ENCODE measurements at places on chromosomes 4 and X. TPM values are rescaled to one million over a fixed set of nuclear protein-coding genes. Genes with fewer than 3 reads are reported as not detected.

The KLHL4 gene
- total RNA-seq, result not detected

DNA sequence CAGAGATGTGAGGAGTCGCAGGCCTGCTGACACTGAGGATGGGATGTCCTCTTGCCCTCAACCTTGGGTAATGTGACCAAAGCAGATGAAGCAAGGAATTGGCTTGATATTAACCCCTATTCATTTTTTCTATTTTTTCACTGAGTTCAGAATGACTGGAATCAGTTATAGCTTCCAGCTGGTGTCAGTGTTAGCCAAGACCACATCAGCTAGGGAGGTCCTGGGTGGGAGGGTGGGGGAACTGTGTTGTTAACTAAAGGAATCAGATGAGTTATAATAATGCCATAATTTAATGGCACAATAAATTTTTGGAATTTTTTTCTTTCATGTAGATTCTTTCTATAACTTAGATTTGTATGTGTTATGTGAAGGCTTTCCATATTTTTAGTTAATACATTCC is 91.9 kb downstream of the EGF start:
- H3K36me3 ChIP-seq, result no peaks in the 10 kb centered on the region
- H3K27ac ChIP-seq, result no peak overlapping the region
- H3K27me3 ChIP-seq, result no peaks in the 10 kb centered on the region
- H3K4me1 ChIP-seq, result no peaks in the 10 kb centered on the region
- H3K4me3 ChIP-seq, result no peak overlapping the region

GRCh38 chr4:71202705-71203104 is 136.1 kb upstream of the SLC4A4 start:
- no peak overlapping the region for H3K4me3 ChIP-seq
- no peak overlapping the region for H3K27ac ChIP-seq
- no peaks in the 10 kb centered on the region for H3K4me1 ChIP-seq
- no peak for DNase-seq

DNA sequence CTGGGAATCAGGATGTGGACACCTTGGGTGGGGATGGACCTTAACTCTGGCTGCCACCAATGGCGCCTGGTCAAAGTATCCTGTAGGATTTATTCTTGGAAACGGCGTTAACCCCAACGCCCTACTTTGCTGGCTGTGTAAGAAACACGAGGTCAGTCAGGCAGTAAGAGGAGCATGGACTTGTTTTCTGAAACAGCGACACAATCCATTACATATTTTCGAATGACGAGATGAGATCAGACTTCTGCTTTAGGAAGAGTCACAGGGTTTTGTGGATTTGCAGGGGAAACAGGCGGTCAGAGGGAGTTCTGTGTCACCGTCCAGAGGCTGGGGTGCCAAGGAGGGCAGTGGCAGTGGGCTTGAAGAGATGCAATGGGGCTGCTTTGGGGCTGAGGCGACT is 92.2 kb downstream of the TBL1X start:
- no peaks in the 10 kb centered on the region for H3K27me3 ChIP-seq
- no peaks in the 10 kb centered on the region for H3K36me3 ChIP-seq
- no peak overlapping the region for H3K27ac ChIP-seq
- DNase-seq, result no peak

The HSFX3 gene
- not detected for total RNA-seq

DNA sequence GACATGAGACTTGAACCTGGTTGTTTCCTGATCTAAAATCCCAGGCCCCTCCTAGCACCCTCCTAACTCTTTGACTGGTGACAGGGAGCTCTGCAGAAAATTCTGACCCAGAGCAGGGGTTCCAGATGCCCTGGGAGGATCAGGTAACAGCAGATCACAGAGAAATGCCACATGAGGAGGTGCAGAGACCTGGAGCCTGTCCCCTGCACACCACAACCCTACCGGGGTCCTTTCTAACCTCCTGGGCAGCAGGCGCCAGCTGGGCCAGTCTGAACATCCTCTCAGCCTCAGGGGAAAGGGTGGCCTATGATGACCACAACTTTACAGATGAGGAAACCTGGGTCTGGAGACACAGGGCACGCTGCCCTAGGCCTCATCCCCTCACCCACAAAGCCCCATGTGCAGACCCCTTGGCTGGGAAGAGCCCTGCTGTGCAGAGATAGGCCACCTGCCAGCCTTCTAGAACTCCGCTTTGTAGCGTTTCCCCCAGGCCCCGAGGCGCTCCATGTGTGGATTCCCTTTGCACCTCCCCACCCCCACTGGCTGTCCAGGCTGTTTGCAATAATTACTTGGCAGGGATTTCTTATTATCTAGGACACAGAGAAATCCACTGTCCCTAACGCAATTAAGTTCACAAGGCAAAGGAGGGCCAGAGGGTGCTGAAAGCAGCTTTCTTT is 36.5 kb downstream of the WDR1 start:
- no peaks in the 10 kb centered on the region for H3K27me3 ChIP-seq
- H3K4me3 ChIP-seq, result no peak overlapping the region
- H3K27ac ChIP-seq, result peak overlapping the region; percentile 81

The TLR6 gene
- 4.6 TPM for total RNA-seq

The MXRA5 gene
- total RNA-seq, result 1.5 TPM

The ERVMER34-1 gene
- not detected for total RNA-seq

The TMEM150C gene
- total RNA-seq, result 4.2 TPM

The PLAC8 gene
- 184 TPM for total RNA-seq

The IL21 gene
- not detected for total RNA-seq

The HTN1 gene
- total RNA-seq, result not detected

DNA sequence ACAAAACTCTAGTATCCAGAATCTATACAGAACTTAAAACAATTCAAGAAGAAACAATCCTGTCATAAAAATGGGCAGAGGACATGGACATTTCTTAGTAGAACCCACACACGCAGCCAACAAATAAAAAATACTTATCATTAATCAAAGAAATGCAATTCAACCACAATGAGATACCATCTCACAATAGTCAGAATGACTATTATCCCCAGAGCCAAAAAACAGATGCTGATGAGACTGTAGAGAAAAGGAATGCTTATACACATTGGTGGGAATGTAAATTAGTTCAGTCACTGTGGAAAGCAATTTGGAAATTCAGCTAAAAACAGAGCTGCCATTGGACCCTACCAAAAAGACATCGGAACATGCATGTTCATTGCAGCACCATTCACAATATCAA is 37.9 kb downstream of the RAB40AL start:
- no peak overlapping the region for H3K27ac ChIP-seq
- no peak for DNase-seq
- no peak overlapping the region for H3K4me3 ChIP-seq
- H3K36me3 ChIP-seq, result no peaks in the 10 kb centered on the region
- no peaks in the 10 kb centered on the region for H3K4me1 ChIP-seq

The CENPVL2 gene
- total RNA-seq, result not detected

- no peaks in the 10 kb centered on the region for H3K27me3 ChIP-seq
- DNase-seq, result peak; percentile 17
- no peaks in the 10 kb centered on the region for H3K4me1 ChIP-seq
- no peak overlapping the region for H3K4me3 ChIP-seq
- H3K36me3 ChIP-seq, result no peaks in the 10 kb centered on the region
Measured at GRCh38 chr4:8708401-8709021, 115.9 kb downstream of the CPZ start.

- no peak overlapping the region for H3K4me3 ChIP-seq
- H3K36me3 ChIP-seq, result no peaks in the 10 kb centered on the region
- no peak for DNase-seq
- no peak overlapping the region for H3K27ac ChIP-seq
Measured at GRCh38 chr4:86403575-86403974, 43.7 kb upstream of the MAPK10 start.

- no peaks in the 10 kb centered on the region for H3K27me3 ChIP-seq
- H3K27ac ChIP-seq, result peak overlapping the region; percentile 97
- H3K4me1 ChIP-seq, result peaks cover 51% of the 10 kb centered on the region
- H3K4me3 ChIP-seq, result no peak overlapping the region
Measured at GRCh38 chr4:102503301-102503746, 2.2 kb downstream of the NFKB1 start.

The KDR gene
- 53.1 TPM for total RNA-seq

The L1CAM gene
- 1.6 TPM for total RNA-seq

The FGFR3 gene
- total RNA-seq, result 24.5 TPM

DNA sequence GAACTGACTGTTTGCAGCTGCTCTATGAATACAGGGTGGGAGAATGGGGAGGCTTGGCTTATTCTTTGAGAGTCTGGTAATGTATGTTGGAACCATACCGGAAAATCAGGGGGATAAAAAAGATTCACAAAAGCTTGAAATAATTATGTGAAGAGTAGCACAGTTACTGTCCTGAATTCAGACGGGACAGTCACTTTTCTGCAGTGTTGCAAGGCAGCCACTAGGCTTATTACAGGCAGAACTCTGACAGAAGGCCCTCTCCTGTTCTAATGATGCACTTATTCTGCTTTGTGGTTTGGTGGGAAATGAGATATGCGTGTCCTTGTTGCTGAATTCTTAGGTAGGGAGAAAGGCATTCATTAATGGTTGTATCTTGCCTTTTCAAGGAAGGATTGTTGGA is 37.2 kb downstream of the GUCY1B1 start:
- H3K27ac ChIP-seq, result no peak overlapping the region
- H3K36me3 ChIP-seq, result peaks cover 7% of the 10 kb centered on the region
- H3K4me3 ChIP-seq, result no peak overlapping the region
- H3K4me1 ChIP-seq, result no peaks in the 10 kb centered on the region
- DNase-seq, result no peak

DNA sequence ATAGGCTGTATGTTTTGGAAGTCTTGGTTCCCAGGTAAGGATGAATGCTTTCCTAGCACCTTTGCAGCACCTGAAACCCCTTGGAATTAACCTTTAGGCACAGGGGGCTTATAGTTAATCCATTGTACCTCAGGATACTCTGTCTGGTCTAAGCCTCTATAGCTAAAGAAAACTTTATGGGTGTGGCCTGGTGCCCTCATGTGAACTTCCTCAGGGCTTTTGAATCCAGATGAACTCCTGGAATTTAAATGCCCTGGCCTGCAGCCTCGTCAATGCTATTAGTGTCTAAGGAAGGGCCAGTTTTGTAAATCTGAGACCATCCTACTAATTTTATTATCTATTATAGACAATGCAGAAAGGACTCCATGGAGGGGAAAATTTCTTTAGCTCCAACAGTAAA is 33.8 kb downstream of the IRS4 start:
- no peak overlapping the region for H3K27ac ChIP-seq
- H3K4me3 ChIP-seq, result no peak overlapping the region
- no peak for DNase-seq
- H3K36me3 ChIP-seq, result no peaks in the 10 kb centered on the region
- H3K4me1 ChIP-seq, result no peaks in the 10 kb centered on the region
- H3K27me3 ChIP-seq, result no peaks in the 10 kb centered on the region

Measured in upper lobe of left lung (tissue), 6 donors.